ENCODE measurements at places on chromosomes 7 and 10.

DNA sequence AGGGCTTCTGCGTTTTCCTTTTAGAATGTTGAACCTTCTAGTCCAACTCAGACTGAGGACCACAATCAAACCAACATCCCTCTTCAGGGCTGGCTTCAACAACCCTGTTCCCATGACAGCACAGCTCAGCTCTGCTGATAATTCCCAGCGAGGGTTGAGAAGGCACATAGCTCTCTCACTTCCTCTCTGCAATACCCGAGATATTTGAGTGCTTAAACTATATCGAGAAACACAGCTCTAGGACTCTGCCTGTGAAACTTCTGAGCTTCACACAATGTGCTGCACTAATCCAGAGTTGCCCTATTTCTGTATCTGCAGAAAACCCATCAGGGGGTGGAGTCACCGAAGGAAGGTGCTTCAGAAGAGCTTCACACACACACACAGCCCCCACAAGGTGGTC, 1.6 kb upstream of the ADARB2 start:
- no peak for DNase-seq

GRCh38 chr10:42809676-42810075, 27.1 kb downstream of the BMS1 start:
- DNase-seq: no peak

- no peak for DNase-seq
Observed at GRCh38 chr10:3293581-3294431, 121.2 kb upstream of the PITRM1 start.

DNA sequence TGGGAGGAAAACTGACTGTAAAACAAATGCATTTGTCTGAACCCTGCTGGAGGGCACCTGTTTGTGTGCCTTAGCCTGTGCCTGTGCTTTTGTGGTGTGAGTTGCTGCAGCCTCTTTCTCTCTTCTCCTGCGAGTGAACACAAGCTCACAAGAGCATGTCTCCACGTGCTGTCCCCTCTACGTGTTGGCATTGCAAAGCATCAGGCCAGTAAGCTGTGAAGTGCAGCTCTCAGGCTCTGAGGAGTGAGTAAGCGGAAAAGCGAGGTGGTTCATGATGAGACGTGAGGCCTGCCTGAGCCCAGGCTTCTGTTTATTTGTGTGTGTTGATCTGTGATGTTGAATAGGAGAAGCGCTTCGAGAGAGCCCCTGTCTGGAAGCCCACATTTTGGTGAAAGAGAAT, 85.6 kb upstream of the PDCD4 start:
- DNase-seq: no peak

DNA sequence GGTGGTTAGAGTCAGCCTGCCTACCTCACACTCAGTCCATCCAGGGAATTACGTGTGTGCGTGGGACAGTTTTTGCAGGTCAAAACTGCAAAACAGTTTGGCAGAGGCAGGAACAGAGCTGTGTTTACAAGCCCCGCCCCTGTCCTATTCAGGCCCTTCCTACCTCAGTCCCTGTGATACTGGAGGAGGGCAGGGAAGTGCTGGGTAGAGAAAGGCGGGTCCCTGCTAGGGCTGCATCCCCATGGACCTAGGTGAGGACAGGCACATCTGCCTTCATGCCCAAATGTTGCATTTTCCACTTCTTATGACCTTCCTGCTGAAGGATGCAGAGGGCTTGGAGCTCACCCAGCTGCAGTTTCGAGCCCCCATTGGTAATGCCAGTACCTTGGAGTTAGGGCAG, 25.1 kb downstream of the SBDS start:
- no peak for DNase-seq

DNA sequence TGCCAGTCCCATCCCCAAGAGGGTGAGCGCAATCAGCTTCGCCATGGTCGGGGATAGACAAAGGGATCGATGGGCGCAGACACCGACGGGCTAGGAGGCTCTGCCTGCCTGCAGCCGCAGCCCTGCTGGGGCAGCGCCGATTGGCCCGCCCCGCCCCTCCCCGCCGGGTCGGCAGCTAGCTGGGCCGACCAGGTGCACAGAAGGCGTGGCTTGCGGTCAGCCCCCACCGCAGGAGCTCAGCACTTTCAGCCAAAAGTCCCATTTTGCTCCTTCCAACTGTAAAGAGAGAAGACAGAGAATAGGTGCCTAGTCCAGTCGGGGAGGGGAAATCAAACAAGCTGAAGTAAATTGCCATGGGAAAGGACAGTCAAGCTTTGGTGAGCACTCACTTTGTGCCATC, at the start of gene PON1:
PON1 (minus strand) TSS at position 102 of the 400 bp plus-strand sequence; CDS start at position 45, 57 bp downstream.
- DNase-seq: no peak

DNA sequence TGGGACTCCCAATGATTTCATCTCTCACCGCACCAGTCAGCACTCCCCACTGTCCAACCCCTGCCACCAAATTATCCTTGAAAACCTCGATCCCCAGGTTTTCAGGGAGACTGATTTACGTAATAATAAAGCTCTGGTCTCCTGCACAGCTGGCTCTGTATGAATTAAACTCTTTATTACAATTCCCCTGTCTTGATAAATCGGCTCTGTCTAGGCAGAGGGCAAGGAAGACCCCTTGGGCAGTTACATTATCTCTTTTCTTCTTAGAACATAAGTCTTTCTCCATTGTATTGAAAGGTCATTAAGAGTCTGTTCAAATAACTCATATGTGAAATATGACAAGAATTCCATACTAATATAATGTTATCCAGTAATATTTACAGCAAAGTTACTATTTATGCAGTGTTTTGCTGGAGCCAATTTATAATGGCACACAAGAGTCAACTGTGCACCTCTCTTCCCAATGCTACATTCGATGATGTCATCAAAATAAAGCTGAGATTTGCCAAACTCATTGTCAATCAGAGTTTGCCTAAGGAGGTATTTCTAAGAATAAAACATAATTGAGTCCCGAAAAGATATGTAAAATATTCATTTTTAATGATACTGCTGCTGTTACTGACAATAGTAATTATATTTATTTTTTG, 1297.2 kb upstream of the LRRTM3 start:
- no peak for DNase-seq

DNA sequence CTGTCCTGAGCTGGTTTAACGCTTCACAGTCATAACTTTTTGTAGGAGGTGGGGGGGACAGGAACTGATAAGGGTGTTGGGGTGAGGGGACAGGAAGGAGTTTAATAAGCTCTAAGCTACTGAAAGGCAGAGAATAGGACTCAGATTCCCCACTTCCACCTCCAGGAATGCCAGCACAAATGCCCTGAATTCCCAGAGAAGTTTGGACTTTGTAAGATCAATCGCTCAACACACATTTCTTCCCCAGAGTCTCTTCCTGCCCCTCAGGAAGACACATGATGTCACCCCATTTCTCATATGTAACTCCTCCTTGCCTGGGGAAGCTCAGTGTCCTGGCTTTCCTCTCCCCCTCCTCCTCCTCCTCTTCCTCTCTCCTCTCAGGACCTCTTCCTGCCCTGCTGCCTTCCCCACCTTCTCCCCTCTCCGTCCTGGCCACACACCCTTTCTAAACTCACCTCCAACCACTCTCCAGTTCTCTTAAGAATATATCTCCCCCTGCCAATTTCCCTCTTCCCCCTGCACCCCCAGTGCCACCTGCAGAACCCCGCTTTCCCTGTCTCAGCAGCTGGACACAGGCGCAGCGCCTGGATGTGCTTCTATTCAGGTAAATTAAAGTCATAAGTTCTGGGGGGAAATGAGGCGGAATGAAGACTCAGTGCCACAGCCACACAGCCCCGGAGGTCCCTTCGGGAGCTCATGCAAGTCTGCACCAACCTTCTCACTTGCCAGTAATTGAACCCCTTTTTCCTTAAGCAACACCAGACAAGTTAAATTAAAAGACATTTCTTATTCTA, 5.3 kb upstream of the LOXL4 start:
- no peak for DNase-seq

DNA sequence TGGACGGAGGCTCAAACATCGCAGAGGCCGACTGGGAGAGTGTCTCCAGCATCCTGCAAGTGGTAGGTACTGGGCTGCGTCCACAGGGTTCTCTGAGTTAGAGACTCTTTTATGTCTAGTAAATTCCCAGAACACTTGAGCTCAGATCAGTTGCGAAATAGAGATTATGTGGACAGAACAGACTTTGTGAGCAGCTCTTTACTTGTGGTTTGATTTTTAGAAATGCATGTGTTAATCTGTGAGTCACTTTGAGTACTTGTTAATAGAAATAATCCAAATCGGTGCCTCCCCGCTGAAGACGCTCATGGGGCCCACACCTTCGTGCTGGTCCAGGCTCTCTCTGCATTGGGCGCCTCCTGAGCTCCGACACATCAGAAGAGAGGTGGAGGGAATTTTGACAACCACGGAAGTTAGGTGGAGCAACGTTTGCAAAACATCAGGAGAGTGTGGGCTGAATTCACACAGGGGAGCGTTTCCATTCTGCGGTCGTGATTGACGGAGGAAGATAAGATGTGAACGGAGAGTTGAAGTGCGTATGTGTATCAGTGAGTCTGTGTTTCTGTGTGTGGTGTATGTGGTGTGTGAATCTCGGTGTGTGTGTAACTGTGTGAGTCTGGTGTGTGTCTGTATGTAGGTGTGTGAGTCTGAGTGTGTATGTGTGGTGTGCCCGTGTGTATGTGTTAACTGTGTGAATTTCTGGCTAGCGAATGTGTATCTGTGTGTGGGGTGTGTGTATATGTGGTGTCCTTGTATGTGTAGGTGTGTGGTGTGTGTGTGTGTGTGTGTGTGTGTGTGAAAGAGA, 32.1 kb downstream of the PFKP start:
- no peak for DNase-seq

GRCh38 chr7:78510580-78511188, 712.1 kb downstream of the PHTF2 start:
- no peak for DNase-seq

DNA sequence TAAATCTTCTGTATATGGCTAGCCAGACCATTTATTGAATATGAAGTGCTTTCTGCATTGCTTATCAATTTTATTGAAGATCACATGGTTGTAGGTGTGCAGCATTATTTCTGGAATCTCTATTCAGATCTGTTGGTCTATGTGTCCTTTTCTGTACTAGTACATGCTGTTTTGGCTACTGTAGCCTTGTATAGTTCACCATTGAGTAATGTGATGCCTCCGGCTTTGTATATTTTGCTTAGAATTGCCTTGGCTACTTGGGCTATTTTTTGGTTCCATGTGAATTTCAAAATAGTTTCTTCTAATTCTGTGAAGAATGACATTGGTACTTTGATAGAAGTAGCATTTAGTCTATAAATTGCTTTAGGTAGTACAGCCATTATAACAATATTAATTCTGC, 1187.2 kb downstream of the XPNPEP1 start:
- DNase-seq: no peak

GRCh38 chr10:96402417-96403305, 43.9 kb upstream of the OPALIN start:
- DNase-seq: no peak

DNA sequence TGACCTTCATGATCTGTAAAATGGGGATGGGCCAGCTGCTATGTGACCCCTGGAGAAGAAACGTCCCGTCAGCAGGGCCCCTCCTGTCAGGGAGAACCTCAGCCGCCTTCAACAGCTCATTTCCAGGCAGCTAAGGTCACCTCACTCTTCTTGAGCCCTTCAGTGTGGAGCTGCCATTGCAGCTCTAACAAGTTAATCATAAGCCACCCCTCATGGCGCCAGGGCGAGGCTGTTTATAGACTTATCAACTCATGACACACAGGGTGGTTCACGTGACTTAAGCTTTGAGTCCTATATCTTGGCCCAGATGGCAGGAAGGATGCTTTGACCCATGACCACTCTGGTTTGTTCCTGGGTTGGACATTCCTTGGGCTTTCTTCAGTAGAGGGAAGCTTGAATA, 315.1 kb downstream of the TNS3 start:
- no peak for DNase-seq

DNA sequence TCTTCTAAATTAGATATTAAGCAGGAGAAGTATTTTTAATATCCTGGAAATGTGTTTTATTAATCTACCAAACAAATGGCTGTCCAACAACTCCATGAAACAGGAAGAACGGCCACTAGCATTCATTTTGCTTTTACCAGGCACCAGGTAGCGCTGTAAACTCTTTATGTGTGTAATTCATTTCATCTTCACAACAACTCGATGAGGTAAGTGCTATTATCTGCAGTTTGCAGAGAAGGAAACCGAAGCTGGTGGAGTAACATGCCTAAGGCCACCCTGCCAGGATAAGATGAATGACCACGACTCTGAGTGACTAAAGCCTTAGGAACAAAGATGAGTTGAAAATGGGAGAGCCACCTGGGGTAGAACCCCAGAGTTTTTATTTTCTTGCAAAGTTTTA, 101.2 kb downstream of the KIAA1217 start:
- DNase-seq: no peak

GRCh38 chr10:48206482-48207250, 67.8 kb downstream of the FRMPD2 start:
- no peak for DNase-seq

DNA sequence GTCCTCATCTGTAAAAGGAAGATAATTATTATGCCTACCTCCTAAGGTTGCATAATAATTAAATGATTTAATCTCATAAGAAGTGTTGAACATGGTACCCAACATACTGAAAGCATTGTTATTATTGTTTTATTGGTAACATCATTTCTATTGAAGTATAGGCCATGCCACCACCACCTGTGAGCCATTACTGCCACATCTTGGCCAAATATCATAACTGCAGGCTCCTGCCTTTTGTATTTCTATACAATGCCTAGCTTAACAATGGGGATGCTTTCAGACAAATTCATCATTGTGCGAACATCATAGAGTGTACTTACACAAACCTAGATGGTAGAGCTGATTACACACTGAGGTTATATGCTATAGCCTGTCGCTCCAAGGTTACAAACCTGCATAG, 61.1 kb upstream of the NPSR1 start:
- no peak for DNase-seq

- DNase-seq: no peak
Observed at GRCh38 chr7:97026715-97027426, 2.2 kb upstream of the DLX5 start.

GRCh38 chr10:101215397-101216206, 13.7 kb downstream of the LBX1 start:
- DNase-seq: no peak

DNA sequence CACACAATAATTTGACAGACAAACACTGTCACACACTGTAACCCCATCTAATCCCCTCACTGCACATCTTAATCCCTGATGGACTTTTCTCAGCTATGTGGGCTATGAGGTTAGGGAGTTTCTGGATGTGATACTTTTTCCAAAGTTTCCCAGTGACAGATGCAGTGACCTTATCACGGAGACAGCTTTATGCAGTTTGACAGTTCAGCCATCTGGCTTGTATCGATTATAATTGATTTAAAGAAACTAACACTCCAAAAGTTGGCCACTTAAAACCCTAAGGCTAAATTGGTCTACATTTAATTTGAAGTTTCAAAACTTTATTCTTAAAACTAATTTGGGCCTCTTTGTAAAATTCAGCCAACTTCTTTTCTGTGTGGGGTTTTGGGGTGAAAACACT, 196.7 kb downstream of the SDK1 start:
- no peak for DNase-seq

DNA sequence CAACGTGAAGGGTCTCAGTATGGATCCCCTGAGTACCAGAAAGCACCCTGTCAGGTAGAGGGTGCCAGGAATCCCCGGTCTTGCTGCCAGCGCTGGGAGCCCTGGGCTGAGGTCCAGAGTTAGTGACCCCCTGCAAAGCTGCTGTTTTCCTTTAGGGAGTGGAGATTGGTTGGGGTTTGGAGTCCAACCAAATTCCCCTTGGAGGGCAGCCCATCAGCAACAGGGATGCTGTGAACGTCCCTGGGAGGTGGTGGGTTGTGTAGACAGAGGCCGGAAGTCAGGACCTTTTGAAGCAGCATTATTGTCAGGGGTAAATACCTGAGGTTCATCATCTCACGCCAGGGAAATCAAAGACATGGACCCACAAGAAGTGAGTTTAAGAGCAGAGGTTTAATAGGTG, 104.2 kb downstream of the COL26A1 start:
- DNase-seq: no peak

- DNase-seq: no peak
Observed at GRCh38 chr10:9311702-9312499, 1257.4 kb downstream of the GATA3 start.

All from esophagus squamous epithelium (tissue), 5 donors.